ENCODE measurements at places on chromosomes 12 and 14.
A peak's percentile ranks its signal among the peaks of the same experiment; 100 is the strongest.

DNA sequence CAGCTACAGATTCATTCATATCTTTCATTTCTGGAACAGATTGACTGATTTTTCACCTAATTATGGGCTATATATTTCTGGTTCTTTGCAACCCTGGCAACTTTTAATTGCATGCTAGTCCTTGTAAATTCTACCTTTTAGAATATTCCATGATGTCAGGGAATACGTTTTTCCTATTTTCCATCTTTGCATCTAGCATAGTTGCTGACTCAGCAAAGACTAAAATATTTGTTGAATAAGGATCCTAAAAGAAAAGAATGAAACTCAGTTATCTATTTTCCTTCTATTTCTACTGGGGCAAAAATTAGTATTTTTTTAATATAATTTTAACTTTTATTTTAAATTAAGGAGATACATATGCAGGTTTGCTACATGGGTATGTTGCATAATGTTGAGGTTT lies 438.3 kb downstream of the GXYLT1 start:
- no peak for DNase-seq

- no peak for DNase-seq
These were observed 202.5 kb upstream of the GRIP1 start for GRCh38 chr12:66881386-66881785.

DNA sequence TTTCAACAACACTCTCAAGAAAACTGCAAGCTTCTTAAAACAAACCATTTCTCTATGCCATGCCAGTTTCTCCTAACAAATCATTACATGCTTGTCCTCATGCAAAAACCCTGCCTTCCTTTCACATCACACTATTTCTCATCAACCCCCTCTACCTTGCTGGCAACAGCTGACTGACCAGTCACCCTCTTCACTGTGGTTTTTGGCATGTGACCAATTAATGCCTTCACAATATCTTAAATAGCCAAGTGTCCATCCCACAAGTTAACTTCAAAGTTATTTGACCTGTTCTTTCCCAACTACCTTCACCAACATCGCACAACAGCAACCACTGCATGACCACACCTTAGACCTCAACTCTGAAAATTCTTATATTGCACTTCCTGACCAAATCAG lies 159.6 kb downstream of the CEP128 start:
- DNase-seq: no peak

GRCh38 chr12:132414634-132415326 lies 75.2 kb upstream of the FBRSL1 start:
- no peak for DNase-seq

GRCh38 chr14:39266525-39266870 lies 32.8 kb downstream of the MIA2 start:
- DNase-seq: no peak

- DNase-seq: no peak
These were observed 38.7 kb downstream of the SH2B3 start for GRCh38 chr12:111444314-111444924.

- DNase-seq: no peak
These were observed 47.2 kb downstream of the PUS7L start for GRCh38 chr12:43711348-43711747.

GRCh38 chr14:95250140-95250769 lies 69.5 kb downstream of the CLMN start:
- DNase-seq: no peak

GRCh38 chr14:72680853-72681640 lies 212.9 kb downstream of the DPF3 start:
- no peak for DNase-seq

- DNase-seq: no peak
These were observed at the start of gene C1RL for GRCh38 chr12:7108796-7109571. TSS of gene C1RL (minus strand) at chr12:7109214. CDS start at chr12:7109180, 34 bp downstream.

DNA sequence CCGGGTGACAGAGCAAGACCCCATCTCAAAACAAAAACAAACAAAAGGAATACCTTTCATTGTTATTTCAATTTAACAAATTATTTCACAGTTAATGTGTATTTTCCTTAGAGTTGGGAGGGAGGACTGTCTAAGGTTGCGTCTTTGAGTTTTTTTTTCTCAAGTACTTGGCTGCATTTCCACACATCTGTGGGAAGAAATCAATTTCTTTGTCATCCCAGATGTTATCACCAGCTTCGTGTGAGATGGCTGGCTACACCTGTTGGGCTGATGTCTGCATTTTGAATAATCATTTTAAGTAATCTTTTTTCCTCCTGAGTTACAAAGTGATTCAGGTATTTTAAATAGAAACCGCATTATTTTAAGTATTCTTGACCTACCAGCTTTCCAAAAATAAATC lies 59.4 kb downstream of the EML1 start:
- DNase-seq: no peak

DNA sequence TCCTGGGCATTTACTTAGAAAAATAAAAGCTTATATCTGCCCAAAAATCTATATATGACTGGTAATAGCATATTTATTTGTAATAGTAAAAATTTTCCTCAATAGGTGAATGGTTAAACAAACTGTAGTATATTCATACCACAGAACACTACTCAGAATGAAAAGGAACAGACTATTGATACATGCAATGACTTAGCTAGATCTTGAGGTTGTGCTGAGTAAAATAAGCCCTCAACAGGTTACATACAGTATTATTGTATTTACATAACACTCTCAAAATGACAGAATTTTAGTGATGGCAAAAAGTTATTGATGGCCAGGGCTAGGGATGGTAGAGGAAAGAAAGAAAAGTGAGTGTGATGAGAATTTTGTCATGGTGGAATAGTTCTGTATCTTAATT lies 178.4 kb downstream of the BMP4 start:
- no peak for DNase-seq

- DNase-seq: no peak
These were observed 36.4 kb downstream of the TMEM121 start for GRCh38 chr14:105562713-105563346.

DNA sequence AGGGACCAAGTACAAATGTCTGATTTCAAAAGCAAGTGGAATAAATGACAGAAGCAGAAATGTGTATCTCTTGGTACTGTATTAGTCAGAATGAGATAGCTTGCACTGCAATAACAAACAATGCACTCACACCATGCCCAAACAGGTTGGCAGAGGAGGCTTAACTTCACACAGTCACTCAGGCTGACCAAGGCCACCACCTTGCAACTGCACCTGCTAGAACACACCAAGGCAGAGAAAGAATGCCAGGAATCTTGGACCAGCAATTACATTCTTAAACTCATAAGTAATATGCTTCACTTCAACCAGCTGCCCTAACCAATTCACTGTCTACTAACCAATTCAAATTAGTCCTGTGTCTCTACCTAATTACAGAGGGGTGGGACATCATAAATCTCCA lies 378.3 kb downstream of the BCL11B start:
- no peak for DNase-seq

DNA sequence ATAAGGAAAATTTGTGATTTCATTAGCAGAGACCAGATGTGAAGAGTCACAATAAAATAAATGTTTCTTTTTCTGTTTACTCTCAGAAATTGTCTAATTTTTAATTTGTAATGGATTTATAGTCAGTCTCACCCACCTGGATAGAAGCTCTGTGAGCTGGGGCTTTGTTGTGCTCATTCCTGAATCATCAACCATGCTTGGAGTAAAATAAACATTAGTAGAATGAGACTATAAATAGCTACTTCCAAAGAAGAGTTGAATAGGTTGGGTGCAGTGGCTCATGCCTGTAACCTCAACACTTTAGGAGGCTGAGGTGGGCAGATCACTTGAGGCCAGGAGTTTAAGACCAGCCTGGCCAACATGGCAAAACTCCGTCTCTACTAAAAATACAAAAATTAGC lies 185.3 kb upstream of the FBXO33 start:
- no peak for DNase-seq

GRCh38 chr14:71395151-71395604 lies 487.9 kb downstream of the PCNX1 start:
- no peak for DNase-seq

DNA sequence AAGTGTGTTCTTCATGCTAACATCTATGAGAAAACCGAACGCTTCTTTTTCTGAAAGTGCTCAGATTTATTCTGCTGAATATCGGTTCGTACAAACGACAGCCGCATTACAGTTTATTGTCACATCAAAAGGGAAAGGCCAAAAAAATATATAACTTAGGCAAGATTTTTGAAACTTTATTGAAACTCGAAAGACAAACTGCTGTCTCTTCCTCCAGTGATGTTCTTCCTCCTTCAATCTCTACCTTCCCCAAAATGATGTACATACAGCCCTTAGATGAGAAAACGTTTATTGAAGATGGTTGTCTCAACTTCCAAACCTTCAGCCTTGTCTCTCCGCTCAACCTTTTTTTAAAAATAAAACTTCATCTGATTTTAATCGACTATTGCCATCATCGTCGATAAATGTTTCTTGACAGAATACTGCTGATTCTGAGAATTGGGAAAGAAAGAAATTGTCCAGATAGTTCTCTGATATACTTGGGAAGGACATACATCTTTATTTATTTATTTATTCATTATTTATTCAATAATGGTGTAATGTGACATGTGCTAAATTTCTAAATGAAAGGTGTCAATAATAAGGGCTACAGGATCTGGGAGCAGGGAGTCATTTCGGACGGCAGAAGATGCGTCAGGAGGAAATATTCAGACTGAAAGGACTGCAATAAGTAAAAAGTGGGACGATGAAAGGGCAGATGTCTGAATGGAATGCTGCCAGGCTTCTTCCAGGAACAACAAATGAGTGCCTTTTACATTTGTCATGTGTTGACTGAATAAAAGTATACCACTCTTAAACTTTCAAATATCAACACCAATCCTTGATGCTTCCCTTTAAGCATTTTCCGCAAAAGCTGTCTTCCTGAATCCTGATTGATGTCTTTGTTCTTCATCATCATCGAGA lies 817 bp upstream of the MDM1 start:
- no peak for DNase-seq

GRCh38 chr14:37150414-37150813 lies 22.0 kb downstream of the SLC25A21 start:
- DNase-seq: no peak

DNA sequence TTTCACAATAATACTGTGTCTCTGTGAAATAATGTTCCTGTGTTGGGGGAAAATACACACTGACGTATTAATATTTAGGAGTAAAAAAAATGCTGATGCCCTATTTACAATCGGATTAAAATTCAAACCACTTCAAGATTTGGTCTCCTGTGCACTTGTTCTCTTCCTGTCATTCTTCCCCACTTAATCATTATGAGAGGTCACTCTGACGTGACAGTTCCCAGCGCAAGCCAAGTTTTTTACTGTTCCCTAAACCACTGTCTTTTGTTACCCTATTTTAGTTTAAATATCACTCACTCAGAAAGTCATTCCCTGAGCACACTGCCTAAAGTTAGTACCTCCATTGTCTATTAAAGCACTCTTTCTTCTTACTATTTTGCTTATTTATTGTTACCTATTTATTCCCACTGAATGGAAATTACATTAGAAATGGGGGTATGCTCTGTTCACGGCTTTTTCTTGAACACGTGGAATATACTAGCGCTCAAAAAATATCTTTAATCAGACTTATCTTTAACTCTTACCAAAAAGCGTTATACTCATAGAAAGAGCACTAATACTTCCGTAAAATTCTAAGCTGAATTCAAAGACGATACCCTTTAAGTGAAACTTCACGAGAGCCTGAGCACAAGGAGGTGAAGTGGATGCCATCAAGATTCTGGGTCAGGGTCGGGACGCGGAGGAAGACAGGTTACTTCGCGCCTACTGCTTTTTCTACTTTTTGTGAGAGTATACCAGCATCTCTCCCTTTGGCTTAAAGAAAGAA lies 670 bp upstream of the PSMA3 start:
- DNase-seq: peak; percentile 25
